ENCODE measurements at places on chromosomes 6 and 20.

DNA sequence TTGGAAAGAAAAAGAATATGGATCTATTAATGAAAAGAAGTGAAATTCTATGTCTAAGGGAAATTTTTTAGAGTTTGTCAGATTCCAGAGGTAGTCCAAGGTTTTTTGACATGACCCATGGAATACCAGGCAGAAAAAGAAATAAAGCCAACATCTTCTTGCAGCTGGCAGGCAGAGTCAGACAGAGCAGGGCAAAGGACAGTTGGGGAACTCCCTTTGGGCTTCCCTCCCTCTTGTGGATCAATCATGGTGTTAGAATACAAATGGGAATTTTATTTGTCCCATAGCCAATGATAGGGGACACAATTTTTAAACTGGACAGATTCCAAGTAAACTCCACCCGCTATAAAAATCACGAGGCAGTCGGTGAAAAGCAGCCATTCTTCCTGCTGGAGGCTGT is 92.1 kb upstream of the TAB2 start:
- no peak for DNase-seq

DNA sequence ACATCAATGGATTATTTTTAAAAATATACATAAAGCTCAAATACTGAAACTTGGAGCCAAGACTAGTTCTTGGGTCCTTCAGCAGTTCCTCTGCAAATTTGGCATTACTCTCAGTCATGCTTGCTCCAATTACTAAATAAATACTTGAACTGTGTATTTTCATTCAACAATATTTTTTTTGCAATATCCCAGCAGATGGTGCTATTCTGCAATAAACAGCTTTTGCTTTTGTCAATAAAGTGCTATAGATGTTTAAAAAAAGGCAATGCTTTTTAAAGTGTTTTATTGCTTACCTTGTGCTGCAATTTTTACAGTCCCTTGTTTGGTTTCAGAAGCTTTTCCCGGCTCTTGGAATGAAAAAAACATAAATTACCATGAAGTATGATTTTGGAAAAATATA is 243.4 kb downstream of the TRDN start:
- peak; percentile 32 for DNase-seq

DNA sequence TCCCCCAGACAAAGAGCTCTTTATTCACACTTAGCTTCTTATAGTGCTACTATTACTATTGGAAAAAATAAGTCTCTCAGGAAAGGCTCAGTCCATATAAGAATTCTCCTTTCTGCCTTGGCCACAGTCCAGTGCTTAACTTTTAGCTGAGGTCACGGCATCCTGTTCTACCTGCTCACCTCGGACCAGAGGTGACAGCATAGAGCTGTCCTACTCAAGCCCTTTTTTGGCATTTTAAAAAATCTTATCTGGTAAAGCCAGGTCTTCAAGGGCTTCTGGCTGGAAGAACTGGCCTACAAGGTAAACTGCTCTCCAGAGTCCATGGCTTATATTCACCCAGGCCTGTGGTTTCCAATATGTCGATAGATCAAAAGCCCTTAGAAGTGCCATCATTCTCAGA is 109.7 kb downstream of the RCAN2 start:
- no peak for DNase-seq

- no peak for DNase-seq
Measured at GRCh38 chr20:33165416-33166055, 2.4 kb upstream of the BPIFA2 start.

GRCh38 chr20:3239867-3240775 is 1.1 kb upstream of the SLC4A11 start:
- DNase-seq: no peak
